ENCODE measurements at places on chromosomes 11 and 22.
A peak's percentile ranks its signal among the peaks of the same experiment; 100 is the strongest.

DNA sequence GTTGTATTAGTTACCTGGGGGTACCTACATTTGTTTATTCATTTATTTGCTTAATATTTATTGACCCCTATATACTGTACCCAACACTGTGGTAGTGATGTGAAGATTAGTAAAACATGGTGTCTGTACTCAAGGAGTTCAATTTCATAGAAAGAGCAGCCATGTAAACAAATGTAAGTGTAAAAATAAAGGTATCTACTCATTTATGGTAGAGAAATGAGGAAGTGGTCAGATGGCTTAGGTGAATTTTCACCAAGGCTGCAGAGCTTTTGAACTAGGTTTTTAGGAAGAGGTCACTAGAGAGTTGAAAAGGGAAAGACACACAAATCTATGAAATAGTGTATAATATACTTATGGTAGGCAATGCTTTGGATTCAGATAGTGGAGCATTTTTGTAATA lies 11.1 kb downstream of the CTR9 start:
- no peak for DNase-seq

GRCh38 chr11:80598905-80599304 lies 1158.1 kb upstream of the TENM4 start:
- no peak for DNase-seq

GRCh38 chr11:121372671-121373429 lies 79.3 kb upstream of the SORL1 start:
- DNase-seq, result no peak

GRCh38 chr11:45666648-45667642 lies 1.5 kb upstream of the CHST1 start:
- no peak for DNase-seq

DNA sequence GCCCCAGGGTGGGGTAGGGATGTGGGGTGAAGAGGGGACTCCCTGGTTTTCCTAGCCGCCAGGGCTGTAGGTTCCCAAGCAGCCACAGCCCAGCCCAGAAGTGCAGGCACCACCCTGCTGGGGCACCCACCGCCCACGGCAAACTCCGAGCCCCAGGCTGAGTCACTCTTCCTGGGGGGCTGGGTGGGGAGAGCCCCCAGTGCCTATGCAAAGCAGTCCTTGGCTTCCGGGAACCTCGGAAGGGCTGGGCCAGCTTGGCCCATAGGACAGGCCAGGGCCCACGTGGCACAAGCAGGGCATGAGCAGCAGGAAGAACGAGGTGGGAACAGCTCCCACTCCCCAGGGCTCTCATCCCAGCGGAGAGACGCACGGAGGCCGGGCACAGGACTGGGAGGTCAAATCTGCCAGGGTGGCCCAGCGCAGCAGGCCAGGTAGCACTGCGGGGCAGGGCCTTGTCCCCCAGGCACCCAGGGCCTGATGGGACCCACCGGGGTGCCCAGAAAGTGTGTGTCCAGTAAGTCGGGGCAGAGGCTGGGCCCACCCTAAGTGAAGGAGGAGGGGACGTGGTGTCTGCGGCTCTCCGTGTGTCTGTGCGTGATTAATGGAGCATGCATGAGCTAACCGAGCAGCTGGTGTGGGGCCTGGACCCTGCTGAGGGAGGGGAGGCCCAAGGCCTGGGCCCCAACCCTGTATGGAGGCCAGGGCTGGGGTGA lies 4.6 kb upstream of the IL17REL start:
- no peak for DNase-seq

GRCh38 chr11:73426219-73426850 lies 50.1 kb downstream of the RELT start:
- DNase-seq, result no peak

- no peak for DNase-seq
Measured at GRCh38 chr22:45632791-45633515, 38.7 kb upstream of the ATXN10 start.

- peak; percentile 34 for DNase-seq
Measured at GRCh38 chr11:124970925-124971324, 16.9 kb downstream of the CCDC15 start.

DNA sequence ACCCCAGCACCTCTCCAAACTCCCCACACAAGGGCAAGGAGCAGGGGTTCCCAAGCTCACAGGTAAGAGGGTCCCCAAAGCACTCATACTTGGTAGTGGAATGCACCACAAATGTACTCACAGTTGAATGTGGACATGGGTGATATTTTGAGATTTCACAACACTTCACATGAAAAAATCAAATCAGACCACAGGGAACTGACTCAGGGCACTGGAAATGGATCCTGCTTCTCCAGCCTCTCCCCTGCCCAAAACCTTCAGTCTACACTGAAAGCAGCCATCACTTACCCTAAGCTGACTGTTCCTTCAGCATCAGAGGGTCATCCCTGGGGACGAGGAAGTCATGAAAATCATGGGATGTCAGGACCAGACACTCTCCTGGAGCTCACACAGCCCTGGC lies 40.2 kb downstream of the SCGB1A1 start:
- no peak for DNase-seq

- DNase-seq, result no peak
Measured at GRCh38 chr22:23053912-23054530, 16.3 kb upstream of the GNAZ start.

GRCh38 chr22:20123366-20124082 lies 6.5 kb upstream of the TRMT2A start:
- no peak for DNase-seq

DNA sequence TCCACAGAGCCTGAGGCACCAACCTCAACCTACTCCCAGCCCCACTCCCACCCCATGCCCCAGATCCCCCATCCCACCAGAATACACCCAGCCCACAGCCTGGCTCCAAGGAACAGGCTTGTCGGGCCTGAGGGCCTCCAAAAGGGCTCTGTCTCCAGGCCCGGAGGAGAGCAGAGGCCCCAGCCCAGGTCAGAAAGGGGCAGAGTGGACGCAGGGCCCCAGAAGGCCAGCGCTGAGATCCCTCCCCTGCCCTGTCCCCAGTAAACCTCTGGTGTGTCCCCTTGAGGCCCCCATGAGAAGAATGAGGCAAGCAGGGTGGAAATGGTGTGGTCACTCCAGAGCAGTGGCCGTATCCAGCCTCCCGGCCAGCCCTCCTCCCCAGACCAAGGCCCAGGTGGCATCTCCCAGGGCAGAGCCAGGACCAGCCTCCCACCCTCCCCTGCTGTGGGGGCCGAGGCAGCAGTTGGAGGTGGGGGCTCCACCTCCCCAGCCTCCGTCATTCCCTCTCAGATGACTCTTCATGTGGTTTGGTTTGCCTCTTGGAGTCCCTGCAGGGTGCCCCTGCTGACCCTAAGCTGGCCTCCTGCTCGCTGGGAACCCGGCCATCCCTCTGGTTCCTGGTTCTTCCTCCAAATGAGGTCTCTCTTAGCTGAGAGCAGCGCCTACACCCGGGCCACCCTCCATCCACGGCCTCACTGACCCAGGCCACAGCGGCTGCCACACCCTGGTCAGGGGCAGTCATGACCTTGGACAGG lies 195.0 kb downstream of the IGLL1 start:
- no peak for DNase-seq

DNA sequence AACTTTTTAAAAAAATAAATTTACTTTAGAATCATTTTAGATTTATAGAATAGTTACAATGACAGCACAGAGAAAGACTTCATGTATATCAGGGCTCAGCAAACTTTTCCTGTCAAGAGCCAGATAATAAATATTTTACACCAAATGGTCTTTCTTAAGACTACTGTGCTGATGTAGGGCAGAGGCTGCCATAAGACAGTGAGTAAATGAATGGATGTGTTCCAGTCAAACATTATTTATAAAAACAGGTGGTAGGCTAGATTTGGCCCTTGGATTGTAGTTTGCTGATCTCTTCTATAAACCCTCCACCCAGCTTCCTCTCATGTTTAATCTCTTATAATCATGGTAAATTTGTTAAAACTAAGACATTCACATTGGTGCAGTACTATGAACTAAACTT lies 33.0 kb downstream of the CECR2 start:
- DNase-seq, result no peak

- no peak for DNase-seq
Measured at GRCh38 chr11:70717936-70718595, 319.7 kb downstream of the CTTN start.

DNA sequence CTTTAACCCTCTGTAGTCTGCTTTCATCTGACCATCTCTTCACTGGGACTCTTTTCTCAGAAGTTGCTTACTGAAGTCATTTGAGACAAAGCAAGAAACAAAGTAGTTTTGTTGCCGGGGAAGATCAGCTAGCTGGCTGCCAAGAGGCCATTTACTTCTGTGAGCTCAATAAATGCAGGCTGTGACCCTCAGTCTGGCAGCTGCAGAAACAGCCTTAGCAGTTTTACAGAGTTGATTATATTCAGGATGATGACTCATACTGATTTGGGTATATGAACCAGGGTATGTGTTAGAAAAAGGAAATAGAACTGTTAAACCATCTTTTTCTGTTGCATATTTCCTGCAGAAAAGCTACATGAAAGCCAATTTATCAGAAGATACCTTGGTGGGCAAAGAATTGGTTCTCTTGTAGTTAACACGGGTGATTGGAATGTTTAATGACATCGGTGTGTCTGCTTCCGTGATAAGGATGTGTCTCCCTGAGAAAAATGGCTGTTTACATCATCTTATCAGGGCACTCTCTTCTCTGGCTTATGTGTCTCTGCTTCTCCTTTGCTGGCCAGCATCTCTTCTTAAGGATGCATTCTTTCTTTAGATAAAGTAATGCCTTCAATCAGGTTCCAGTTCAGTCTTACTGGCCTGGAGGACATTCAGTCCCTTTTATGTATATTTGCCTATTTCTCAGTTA lies 18.5 kb downstream of the FIBIN start:
- no peak for DNase-seq

GRCh38 chr11:130223291-130223971 lies 63.8 kb downstream of the ST14 start:
- DNase-seq, result peak; percentile 77

DNA sequence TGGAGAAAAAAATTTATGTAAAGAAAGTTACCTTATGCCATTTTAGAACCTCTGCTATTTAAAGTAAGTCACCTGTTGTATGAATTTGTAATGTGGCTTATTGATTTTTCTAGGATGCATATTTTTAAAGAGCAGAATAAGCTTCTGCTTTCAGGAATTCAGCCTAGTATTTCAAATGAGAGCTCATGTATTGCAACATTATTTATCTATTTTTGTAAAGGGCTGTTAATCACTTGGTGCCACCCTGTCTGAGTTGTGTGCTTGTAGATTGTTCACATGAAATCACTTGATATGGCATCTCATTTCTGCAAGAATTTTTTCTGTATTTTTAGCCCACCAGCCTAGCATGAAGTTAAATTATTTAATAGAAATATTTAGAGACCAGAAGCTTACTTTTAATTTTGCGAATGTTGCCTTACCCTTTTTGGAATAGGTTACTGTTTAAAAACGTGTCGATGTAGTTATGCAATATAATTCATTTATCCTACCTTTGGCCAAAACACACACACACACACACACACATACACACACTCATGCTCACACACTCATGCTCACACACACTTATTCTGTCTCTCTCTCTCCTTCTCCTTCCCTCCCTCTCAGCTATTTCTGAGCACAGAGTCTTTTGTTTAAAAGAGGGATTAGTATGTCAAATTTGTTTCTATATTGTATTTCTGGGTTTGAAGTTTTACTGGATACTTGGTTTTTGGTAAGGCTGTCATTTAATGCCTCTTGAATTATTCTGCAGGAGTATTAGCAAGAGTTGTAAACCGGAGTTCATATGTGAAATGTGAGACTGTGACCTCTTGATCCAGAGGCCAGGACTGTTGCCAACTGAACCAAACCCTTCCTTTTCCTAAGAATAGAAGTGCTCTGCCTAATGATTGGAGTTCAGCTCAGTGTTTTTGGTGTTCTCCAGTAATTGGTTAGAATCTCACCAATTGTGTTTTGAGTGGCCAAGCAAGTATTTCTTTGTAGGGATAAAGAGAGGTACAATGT lies 34.4 kb downstream of the YAP1 start:
- no peak for DNase-seq

DNA sequence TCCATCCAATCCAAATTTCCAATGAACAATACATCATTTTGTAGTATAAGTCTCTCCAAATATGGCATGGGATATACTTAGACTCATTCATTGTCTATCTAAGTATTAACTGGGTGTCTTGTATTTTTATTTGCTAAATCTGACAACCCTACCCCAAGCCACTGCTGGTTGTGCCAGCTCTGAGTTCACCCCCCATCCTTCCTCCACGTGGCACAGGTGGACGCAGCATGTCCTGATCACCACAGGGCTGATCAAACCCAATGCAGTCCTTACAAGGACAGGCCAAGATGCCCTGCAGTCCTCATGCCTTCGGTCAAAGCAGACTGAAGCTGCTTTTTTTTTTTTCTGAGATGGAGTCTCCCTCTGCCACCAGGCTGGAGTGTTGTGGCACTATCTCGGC lies 62.8 kb downstream of the SYN3 start:
- no peak for DNase-seq

GRCh38 chr11:62010935-62011528 lies 43.6 kb upstream of the FTH1 start:
- DNase-seq, result no peak

DNA sequence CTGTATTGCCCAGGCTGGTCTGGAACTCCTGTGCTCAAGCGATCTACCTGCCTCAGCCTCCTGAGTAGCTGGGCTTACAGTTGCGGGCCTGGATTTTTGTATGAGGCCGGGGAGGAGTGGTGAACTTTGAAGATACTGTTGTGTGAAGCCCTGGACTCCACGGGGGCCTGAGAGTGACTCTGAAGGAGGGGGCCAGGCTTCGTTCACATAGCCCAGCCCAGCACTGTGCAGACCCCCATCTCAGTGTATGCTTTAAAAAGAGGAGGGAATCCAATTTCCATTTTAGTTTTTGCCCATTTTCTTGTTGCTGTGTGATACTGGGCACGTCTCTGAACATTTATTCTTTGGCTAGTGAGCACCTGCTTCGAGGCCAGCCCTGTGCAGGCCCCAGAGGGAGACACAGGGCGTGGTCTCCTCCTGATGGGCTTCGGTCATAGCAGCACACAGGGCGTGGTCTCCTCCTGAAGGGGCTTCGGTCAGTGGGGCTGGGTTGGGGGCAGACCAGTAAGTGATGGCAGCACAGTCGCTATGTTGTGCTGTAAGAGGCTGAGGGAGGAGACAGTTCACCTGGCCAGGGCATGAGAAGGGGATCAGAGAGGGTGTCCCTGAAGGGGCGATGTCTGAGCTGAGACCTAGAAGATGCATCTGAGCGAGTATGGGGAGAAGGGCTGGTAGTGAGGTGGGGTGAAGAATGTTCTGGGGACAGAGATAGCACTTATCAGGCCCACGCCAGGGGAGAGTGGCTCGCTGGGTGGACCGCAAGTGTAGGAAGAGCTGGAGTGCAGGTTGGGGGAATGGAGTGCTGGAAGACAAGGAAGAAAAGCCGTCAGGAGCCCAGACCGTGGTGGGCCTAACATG lies 14.0 kb downstream of the SAMM50 start:
- DNase-seq, result no peak

- no peak for DNase-seq
Measured at GRCh38 chr11:118217575-118217974, 7.2 kb downstream of the JAML start.

GRCh38 chr11:120173019-120173705 lies 35.2 kb upstream of the TRIM29 start:
- DNase-seq, result no peak

GRCh38 chr11:27783701-27784355 lies 83.6 kb upstream of the BDNF start:
- no peak for DNase-seq

All from NCI-H226 (cell line).